NCI-H1417 (cell line): ENCODE measurements at places on chromosomes 5 and 9.

DNA sequence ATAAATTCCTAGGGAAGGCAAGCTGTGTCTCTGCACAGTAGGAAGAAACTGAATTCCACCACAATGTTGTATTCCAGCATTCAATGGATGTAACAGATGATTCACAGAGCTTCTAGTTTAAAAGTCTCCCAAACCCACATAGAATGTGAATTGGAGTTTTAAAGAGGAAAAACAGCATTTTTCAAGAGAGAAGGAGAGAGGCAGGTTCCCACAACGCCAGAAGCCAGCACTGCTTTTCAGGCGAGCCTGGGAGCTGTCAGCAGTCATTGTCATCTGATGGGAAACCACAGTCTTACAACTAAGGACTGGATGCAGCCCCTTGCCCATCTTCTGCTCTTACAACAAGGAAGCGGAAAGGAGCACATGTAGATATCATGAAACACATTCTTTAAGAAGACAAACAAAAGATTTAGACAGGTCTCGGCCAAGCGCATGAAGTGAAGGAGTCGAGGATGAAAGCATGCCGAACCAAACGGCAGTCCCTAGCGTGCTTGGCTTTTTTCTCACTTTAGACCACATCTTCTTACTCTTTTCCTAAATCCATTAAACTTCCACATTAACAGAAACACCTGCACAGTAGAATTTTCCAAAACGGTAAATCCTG lies 638 bp downstream of the DIRAS2 start:
- peak; percentile 51 for DNase-seq

GRCh38 chr5:29079771-29080170 lies 2041.4 kb upstream of the CDH9 start:
- DNase-seq, result no peak

DNA sequence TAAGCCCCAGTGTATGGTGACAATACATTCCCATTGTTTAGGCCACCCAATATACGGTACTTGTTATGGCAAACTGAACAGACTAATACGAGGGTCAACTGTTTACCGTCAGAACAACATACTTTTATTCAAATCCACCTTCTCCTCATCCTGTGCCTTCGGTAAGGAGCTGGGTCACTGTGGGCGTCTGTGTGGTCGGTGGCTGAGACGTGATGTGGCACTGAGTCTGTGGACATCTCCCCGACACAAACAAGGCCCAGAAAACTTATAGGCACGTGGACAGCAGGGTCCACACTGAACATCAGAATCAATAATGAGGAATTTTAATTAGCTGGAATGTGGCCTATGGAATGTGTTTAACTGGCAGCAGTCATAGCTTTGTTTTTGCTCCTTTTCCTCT lies 154.3 kb upstream of the IRX2 start:
- DNase-seq, result no peak

DNA sequence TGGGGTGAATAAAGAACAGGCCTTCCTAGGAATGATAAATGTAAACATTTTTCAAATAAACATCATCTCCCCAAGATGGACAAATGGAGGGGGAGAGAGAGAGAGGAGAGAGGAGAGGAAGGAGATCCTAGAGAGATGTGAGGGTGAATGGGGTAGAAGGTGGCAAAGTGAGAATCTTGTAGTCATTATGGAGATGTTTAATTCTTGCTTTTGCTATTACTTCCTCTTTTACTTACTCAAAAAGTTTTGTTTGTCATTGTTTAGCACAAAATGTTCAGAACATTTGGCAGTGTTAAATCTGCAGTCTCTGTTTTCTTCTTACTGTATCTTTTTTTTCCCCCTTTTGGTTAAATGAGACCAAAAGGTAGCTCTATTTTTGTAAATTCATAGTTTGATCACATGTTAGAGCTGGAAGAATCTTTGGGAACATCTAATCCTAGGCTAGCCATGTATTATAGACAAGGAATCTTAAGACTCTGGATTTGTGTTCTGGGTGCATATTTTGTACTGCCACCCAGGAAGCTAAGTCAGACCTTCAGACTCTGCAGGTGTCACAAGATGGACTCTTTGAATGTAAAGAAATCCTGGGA lies 266.1 kb downstream of the NTRK2 start:
- DNase-seq, result no peak

GRCh38 chr5:67081261-67081660 lies 115.3 kb downstream of the CD180 start:
- DNase-seq, result no peak

GRCh38 chr5:119123280-119123679 lies 52.4 kb downstream of the DMXL1 start:
- no peak for DNase-seq

GRCh38 chr9:98854266-98854665 lies 46.8 kb downstream of the GALNT12 start:
- no peak for DNase-seq

DNA sequence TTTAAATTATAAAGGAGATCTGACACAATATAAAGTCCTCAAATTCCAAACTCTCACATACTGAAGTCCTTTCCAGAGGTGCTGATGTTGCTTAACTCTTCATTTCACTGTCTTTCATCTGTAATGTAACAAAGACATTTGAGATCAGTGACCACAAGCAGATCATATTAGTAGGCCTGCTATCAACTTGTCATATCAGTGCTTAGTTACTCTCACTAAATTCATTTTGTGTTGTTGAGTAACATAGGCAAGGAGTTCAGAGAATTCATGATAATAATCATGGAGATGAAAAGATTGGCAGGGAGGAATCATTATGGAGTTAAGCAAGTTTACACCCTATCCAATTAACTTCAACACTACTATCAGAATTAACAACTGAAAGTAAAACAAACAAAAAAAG lies 571.0 kb upstream of the ARRDC3 start:
- no peak for DNase-seq

- no peak for DNase-seq
Observed at GRCh38 chr9:118457171-118458000, 753.2 kb downstream of the TLR4 start.

DNA sequence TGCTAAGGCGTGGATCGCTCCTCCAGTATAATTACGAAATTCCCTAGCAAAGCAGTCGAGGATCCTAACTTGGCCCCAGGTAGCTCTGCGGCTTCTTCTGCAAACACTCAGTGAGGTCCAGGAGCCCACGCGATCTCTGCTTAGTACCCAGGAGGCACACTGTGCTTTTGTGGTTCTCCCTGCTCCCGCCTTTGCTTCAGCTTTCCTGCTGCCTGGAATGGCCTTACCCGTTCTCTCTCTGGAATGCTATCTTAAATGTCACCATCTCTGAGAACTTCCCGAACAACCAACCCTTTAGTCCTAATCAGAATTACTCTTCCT lies 639 bp downstream of the INVS start:
- DNase-seq, result no peak

DNA sequence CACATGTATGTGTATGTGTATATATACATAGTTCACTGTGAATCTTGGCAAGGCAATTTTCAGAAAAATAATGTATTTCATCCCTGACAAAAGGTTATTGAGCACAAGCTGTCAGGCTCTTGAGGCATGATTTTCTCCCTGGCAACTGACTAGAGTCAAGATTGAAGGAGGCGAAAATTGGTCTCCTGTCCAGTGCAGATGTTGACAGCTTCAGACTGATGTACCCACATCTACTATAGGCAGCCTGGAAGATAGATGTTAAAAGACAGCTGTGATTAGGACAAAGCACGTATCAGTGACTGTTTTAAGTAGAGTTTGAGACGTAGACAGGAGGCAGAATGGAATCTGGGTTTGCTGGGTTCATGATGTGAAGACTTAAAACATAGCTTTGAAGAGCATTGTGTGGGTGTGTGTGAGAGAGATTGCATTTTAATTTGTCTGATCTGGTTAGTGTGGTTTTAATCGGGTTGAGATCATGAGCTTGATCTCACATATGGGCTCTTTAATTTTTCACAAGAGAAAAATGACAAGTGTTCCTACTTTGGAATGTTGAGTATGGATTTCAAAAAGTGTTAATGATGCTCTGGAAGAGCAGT lies 39.1 kb downstream of the CTNNA1 start:
- no peak for DNase-seq

DNA sequence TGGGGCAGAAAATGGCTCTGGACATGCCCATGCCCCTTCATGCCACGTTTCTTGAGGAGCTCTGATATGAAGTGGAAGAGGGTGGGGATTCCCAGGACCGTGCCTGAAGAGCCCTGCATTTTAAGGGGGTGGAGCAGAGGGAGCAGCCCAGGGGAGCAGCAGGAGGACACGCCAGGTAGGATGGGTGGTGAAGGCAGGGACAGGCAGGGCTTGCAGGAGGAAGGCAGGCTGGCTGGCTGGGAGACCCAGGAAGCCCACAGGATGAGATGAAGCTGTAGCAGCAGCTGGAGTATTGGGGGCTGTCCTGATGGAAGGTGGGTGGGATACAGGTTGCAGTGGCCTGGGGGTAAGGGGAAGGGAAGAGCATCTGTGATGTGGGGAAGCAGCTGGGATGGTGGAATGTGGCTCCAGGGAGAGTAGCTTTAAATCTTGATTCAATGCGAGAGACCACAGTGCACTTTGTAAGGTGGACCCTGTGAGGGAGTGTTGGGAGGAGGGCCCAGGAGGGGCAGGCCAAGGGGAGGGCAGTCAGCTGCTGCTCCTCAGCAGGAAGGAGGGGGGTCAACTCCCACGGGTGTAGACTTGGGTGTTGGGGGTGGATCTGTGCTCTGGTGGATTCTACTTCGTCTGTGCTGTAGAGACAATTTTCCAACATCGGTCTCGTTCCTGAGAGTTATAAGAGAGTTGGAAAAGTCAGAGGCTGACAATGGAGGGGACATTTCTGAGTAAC lies 242.6 kb upstream of the IRX4 start:
- no peak for DNase-seq
